ENCODE measurements at places on chromosomes 2 and 18. TPM values are rescaled to one million over a fixed set of nuclear protein-coding genes. Genes with fewer than 3 reads are reported as not detected.

The TTR gene
- total RNA-seq: not detected

The NEUROD1 gene
- not detected for total RNA-seq

The CCDC141 gene
- total RNA-seq: 2.1 TPM

The PAX8 gene
- 1.6 TPM for total RNA-seq

The EFEMP1 gene
- not detected for total RNA-seq

The GPR45 gene
- not detected for total RNA-seq

The NLRC4 gene
- 0.13 TPM for total RNA-seq

The DHRS9 gene
- total RNA-seq: 0.71 TPM

The CRYGC gene
- total RNA-seq: not detected

The POTEJ gene
- total RNA-seq: not detected

The UCN gene
- 1.7 TPM for total RNA-seq

The SMARCAL1 gene
- total RNA-seq: 26.1 TPM

The FBXO15 gene
- 0.35 TPM for total RNA-seq

The LMAN2L gene
- total RNA-seq: 8.5 TPM

The TIMM21 gene
- 60.7 TPM for total RNA-seq

The NPAS2 gene
- 3.9 TPM for total RNA-seq

The NRP2 gene
- 2.2 TPM for total RNA-seq

The TRIM43 gene
- not detected for total RNA-seq

The RESP18 gene
- not detected for total RNA-seq

The RMDN2 gene
- 2.0 TPM for total RNA-seq

The L3MBTL4 gene
- total RNA-seq: 0.19 TPM

The ZNF804A gene
- not detected for total RNA-seq

The C2orf80 gene
- total RNA-seq: not detected

The SPDYA gene
- total RNA-seq: 3.3 TPM

The KIF1A gene
- total RNA-seq: 0.37 TPM

The FAM210A gene
- total RNA-seq: 58.8 TPM

The DYNAP gene
- not detected for total RNA-seq

The DYSF gene
- not detected for total RNA-seq

The BCS1L gene
- 69.3 TPM for total RNA-seq

The GPAT2 gene
- 28.2 TPM for total RNA-seq

The ST8SIA3 gene
- not detected for total RNA-seq

The PDE11A gene
- not detected for total RNA-seq

The REG3G gene
- not detected for total RNA-seq

The LYPD6B gene
- total RNA-seq: not detected

The PARD6G gene
- 0.98 TPM for total RNA-seq

The CNDP1 gene
- total RNA-seq: not detected

The HOXD12 gene
- total RNA-seq: not detected

The EHD3 gene
- total RNA-seq: 1.1 TPM

The PIEZO2 gene
- not detected for total RNA-seq

The GALNT3 gene
- total RNA-seq: 10.8 TPM

The CROCC2 gene
- total RNA-seq: not detected

The CCDC148 gene
- total RNA-seq: 0.93 TPM

The DCDC2C gene
- total RNA-seq: not detected

The C18orf63 gene
- total RNA-seq: not detected

The XIRP2 gene
- total RNA-seq: not detected

The MAPRE3 gene
- 3.4 TPM for total RNA-seq

The ASB18 gene
- not detected for total RNA-seq

The CDCA7 gene
- total RNA-seq: 53.7 TPM

The CYP27A1 gene
- 0.66 TPM for total RNA-seq

The ADAM23 gene
- 2.2 TPM for total RNA-seq

The AKAIN1 gene
- not detected for total RNA-seq

The DSG2 gene
- total RNA-seq: 0.09 TPM

The RTKN gene
- total RNA-seq: 3.1 TPM

The TLX2 gene
- total RNA-seq: 1.4 TPM

The CYP27C1 gene
- total RNA-seq: not detected
